Peyer's patch (tissue), 4 donors: ENCODE measurements at places on chromosomes 7 and 10. TPM values are rescaled to one million over a fixed set of nuclear protein-coding genes. Genes with fewer than 3 reads are reported as not detected.

DNA sequence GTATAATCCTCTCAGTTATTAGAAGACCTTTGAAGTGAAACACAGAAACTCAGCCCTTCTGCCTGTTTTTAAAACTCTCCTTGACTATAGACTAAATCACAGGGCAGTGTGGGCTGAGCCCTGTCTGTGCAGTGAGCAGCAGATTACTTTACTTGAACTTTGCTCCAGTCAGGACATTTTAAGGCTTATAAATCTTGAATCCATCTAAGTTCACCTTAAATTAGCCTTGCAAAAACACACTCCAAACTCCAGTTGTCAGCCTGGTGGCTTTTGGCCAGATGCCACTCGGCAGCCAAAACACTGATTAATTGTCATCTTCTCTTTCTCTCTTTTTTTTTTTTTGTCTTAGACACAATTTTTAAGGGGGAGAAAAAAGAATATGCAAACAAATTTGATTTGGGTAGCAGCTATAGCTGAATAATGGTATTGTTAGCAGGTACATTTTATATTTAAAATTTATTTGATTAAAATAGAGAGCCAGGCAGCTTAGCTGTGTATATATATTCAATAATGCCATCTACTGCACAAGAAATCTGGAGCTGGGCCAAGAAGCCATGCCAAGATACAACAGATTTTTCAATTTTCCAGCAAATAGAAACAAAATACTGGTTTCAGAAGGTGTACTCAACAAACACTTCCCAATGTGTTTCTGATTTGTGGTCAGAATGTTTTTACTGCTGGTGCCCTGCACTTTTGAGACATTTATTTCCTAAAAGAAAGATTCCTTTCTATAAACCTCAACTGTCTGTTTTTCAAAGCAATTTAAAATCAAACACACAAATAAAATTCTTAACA is 247.7 kb downstream of the TFEC start:
- no peak overlapping the region for H3K4me3 ChIP-seq
- no peaks in the 10 kb centered on the region for H3K4me1 ChIP-seq
- H3K27me3 ChIP-seq: no peaks in the 10 kb centered on the region
- no peaks in the 10 kb centered on the region for H3K36me3 ChIP-seq
- DNase-seq: no peak

GRCh38 chr10:13716081-13717071 is 129.6 kb downstream of the PRPF18 start:
- H3K4me3 ChIP-seq: no peak overlapping the region
- H3K27ac ChIP-seq: no peak overlapping the region
- no peaks in the 10 kb centered on the region for H3K4me1 ChIP-seq
- no peaks in the 10 kb centered on the region for H3K36me3 ChIP-seq
- no peaks in the 10 kb centered on the region for H3K27me3 ChIP-seq
- no peak for DNase-seq

TMEM236 gene
- 99.1 TPM for total RNA-seq

LIPM gene
- not detected for total RNA-seq

- no peaks in the 10 kb centered on the region for H3K4me1 ChIP-seq
- H3K27ac ChIP-seq: no peak overlapping the region
- DNase-seq: no peak
- peak overlapping the region; percentile 44 for H3K4me3 ChIP-seq
Measured at GRCh38 chr7:120273476-120273975, 551 bp downstream of the KCND2 start.

GPR26 gene
- not detected for total RNA-seq

GRCh38 chr7:54260941-54261371 is 281.2 kb upstream of the VSTM2A start:
- H3K4me1 ChIP-seq: no peaks in the 10 kb centered on the region
- no peaks in the 10 kb centered on the region for H3K27me3 ChIP-seq
- no peak overlapping the region for H3K4me3 ChIP-seq

- H3K4me3 ChIP-seq: peak overlapping the region; percentile 91
- H3K36me3 ChIP-seq: no peaks in the 10 kb centered on the region
- H3K27me3 ChIP-seq: no peaks in the 10 kb centered on the region
- peak overlapping the region; percentile 97 for H3K27ac ChIP-seq
- H3K4me1 ChIP-seq: peaks cover 23% of the 10 kb centered on the region
Measured at GRCh38 chr10:84329196-84329611, 815 bp downstream of the CCSER2 start.

DNA sequence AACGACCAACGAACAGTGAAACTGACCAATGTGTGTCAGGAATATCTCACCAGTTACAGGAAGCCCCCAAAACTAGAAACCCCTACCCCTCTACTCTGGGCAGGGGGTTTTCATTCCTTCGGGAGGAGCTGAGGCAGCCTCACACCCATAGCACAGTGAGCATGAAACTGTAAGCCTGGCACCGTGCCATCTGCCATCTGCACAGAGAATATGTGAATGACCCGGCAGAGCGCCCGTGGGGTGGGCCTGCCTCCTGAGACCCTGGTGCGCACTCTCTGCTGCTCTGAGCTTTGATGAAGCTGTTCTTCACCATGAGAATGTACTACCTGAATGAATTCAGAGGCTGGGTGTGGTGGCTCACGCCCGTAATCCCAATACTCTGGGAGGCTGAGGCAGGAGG is 27.1 kb downstream of the DAGLB start:
- H3K4me1 ChIP-seq: no peaks in the 10 kb centered on the region
- no peak overlapping the region for H3K4me3 ChIP-seq
- DNase-seq: no peak

GPRIN2 gene
- 79.9 TPM for total RNA-seq

DNA sequence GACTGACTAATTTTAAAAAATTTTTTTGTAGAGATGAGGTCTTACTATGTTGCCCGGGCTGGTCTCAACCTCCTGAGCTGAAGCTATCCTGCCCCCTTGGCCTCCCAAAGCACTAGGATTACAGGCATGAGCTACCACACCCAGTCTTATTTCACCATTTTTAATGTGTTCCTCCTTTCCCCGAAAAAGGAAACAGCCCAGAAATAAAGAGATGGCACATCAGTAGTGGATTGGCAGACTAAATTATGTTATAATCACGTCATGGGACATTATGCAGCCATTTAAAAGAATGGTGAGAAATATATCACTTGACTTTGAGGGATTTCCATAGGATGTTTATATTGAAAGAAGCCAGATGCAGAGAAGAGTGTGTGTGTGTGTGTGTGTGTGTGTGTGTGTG is 40.5 kb downstream of the CAPZA2 start:
- H3K36me3 ChIP-seq: no peaks in the 10 kb centered on the region
- H3K27ac ChIP-seq: no peak overlapping the region
- no peaks in the 10 kb centered on the region for H3K27me3 ChIP-seq
- H3K4me3 ChIP-seq: no peak overlapping the region
- no peak for DNase-seq
- no peaks in the 10 kb centered on the region for H3K4me1 ChIP-seq

SFTPA1 gene
- not detected for total RNA-seq

DNA sequence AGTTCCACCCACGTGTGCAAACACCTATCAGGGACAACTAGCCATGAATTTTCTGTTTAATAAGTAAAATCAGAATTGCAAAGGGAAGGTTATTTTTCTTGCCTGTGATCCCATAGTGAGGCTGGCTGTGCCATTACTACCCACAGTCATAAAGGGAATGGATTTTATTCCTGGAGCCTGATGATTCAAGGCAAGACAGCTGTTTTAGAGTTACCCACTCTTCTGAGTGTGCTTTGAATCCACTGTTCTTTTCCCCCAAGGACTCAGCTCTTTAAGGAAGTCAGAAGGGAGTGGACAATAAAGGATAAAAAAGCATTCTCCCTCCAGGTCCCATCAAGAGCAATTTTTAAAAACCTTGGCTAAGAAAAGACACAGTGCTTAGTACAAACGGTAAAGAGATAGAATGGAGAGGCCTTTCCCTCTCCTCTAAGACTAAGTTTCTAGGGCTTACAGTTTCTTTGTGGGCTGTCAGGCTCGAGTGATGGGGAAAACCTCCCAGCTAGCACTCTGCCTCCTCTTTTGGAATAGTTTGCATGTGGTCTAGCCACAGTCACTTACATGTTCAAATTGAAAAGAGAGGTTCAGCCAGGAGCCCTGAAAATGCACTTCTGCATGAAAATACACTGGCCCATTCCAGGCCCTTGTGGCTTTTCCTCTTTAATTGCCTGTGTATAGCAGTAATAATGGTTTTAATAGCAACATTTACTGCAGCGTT is 5.1 kb upstream of the LRRC4 start:
- no peak for DNase-seq
- peaks cover 20% of the 10 kb centered on the region for H3K4me1 ChIP-seq
- no peak overlapping the region for H3K4me3 ChIP-seq
- H3K36me3 ChIP-seq: no peaks in the 10 kb centered on the region
- H3K27me3 ChIP-seq: no peaks in the 10 kb centered on the region

FAM25A gene
- total RNA-seq: not detected

DNA sequence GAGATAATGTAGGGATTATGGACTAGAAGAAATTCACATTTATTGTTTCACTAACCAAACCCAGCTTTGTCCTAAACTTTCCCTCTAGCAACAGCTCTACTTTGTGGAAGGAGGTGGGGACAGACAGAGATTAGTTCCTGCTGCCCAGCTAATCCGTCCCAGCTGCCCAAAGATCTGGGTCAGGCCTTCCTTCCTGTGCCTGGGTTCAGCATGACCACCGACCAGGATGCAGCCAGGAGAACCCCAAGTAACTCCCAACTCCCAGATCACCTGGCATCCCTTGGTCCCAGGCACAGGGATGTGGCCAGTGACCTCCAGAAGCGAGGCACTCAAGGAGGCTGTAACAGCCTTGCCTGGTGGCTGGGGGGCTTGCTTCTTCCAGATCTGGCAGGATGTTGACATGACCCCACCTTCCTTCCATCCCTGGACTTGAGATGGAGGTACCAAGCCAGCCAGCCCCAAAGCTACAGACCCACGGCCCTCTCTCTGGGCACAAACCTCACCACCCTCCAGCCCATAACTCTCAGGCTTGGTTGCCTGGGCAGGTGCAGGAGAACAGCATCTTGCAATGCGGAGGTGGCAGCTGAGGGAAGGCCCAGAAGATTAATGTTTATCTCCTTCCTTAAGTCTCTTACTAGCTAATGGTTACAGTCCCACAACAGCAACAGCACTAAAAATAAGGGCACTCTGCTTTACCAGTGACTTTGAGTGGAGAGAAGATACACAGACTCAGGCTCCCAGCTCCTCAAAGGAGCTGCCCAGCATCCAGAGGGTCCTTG is 11.1 kb downstream of the CAMK2G start:
- DNase-seq: no peak
- no peak overlapping the region for H3K4me3 ChIP-seq
- H3K36me3 ChIP-seq: no peaks in the 10 kb centered on the region
- H3K27me3 ChIP-seq: no peaks in the 10 kb centered on the region
- no peak overlapping the region for H3K27ac ChIP-seq

DNA sequence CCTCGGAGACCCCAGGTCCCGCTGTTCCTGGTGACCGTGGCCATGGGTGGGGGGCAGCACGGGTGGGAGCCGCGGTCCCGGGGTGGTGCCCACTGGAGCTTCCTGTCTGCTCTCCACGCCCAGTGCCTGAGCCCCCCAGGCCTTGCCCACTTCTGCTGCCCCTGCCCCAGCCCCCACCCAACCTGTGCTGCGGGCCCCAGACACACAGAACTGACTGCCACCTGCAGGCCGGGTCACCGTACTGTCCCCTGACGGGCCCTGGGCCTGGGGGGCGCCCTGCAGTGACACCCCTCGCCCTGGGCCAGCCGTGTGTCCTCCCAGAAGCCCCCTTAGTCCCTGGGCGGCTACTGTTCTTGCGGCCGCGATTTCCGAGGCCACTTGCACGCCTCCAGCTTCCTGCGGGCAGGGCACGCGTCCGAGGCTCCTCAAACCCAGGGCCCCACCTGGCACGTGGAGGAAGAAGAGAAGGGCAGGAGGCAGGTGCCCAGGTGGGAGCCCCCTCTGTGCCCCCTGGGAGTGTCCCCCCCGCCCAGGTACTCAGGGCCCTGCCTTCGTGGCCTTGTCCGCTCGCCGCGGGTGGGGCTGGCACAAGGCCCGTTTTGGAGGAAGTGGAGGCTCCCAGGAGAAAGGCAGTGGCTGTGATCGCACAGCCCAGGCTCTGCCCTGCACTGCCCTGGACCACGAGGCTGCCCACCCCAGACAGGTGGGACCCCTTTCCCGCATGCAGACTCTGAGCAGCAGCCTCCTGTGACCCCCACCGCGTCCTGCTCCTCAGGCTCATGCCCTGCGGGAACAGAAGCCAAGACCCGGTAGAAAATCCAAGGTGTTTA is 10.4 kb downstream of the TMEM184A start:
- H3K36me3 ChIP-seq: peaks cover 68% of the 10 kb centered on the region
- no peak for DNase-seq
- no peaks in the 10 kb centered on the region for H3K4me1 ChIP-seq
- H3K4me3 ChIP-seq: no peak overlapping the region

- peak overlapping the region; percentile 93 for H3K27ac ChIP-seq
- H3K4me1 ChIP-seq: peaks cover 27% of the 10 kb centered on the region
Measured at GRCh38 chr7:74292757-74293576, 3.8 kb downstream of the CLIP2 start.

DNA sequence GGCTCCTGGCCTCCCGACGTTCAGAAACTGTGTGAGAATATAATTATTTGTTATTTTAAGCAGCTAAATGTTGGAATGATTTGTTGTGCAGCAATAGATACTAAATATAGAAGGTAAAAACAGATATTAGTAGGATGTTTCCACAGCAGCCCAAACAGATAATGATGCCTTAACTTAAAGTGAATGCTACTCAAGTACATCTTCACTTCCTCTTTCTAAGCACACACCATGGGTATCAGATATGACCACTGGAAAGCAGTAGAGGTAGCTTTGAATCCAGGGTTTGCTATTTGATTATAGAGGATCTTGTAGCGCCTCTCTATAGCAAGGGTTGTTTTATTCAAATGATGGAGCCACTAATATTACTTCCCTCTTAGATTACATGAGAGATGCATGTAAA is 38.2 kb upstream of the BET1 start:
- H3K27ac ChIP-seq: no peak overlapping the region
- no peak for DNase-seq
- no peaks in the 10 kb centered on the region for H3K4me1 ChIP-seq
- H3K4me3 ChIP-seq: no peak overlapping the region
- no peaks in the 10 kb centered on the region for H3K27me3 ChIP-seq
- H3K36me3 ChIP-seq: no peaks in the 10 kb centered on the region

DNA sequence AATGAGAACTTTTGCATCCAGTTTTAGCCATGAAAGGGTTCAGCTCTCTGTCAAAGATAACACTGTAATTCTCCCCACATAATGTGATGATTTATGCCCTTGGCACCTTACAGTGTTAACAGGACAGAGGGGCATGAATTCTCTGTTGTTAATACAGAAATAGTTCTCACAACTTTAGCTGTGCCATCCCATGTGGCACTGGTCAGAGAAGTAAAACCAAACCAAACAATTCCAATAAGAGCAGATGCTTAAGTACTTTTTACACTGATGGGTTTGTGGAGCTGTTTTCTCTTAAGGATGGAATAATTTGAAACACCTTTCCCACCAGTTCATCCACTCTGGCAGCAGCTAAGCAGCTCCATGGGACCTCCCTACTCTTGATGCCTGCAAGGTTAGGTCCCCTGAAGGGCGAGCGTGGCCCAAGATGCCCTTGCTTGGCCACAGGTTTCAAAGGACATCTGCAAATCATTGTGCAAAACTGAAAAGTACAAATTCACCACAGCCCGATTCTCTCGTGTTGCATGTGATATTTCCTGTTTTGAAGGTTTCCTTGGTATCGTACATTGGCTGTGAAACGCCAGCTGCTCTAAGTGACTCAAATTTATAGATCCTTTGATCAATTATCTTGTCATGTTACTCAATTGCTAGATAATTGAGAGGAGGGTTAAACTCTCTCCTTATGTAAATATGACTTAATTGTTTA is 82.5 kb upstream of the CREB5 start:
- H3K36me3 ChIP-seq: no peaks in the 10 kb centered on the region
- H3K27me3 ChIP-seq: no peaks in the 10 kb centered on the region
- no peak overlapping the region for H3K4me3 ChIP-seq
- H3K4me1 ChIP-seq: no peaks in the 10 kb centered on the region
- peak; percentile 47 for DNase-seq
- H3K27ac ChIP-seq: no peak overlapping the region

TAS2R4 gene
- 3.3 TPM for total RNA-seq

ACTR3C gene
- total RNA-seq: 43.7 TPM
